ENCODE measurements at places on chromosomes 7 and 10. TPM values are rescaled to one million over a fixed set of nuclear protein-coding genes. Genes with fewer than 3 reads are reported as not detected.

The SLC13A1 gene
- not detected for total RNA-seq

The PDLIM1 gene
- total RNA-seq = 126 TPM

GRCh38 chr10:69439350-69439739, 11.9 kb upstream of the TSPAN15 start:
- DNase-seq = no peak

DNA sequence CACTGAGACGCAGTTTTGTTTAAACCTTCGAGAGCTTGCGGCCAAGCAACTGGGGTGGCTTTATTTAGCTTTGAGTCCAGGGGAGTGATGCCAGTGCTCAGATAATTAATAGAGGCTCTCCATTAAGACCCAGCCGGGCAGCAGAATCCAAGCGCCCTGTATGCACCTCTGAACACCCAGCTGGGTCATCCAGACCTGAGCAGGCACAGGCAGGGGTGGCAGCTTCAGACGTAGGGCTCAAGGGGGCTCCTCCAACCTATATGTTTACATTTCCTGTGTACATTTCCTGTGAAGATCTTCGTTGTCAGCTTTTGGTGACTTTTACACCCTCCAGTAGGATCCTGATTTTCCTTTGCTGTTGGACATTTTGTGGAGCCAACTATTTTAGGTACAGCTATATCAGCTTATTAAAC, 719.5 kb downstream of the LRMDA start:
- DNase-seq = no peak

GRCh38 chr10:94500063-94500462, 45.5 kb upstream of the HELLS start:
- no peak for DNase-seq

DNA sequence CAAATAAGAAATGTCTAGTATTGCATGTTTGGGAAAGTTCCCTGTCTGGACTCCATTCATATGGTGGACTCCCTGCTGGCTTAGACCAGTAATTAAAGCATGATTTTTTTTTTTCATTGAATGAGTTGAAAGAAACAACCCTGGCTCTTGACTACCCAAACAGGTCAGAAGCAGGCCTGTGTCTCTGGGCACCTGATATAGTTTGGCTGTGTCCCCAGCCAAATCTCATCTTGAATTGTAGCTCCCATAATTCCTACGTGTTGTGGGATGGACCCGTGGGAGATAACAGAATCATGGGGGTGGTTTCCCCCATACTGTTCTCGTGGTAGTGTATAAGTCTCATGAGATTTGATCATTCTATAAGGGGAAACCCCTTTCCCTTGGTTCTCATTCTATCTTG, 206.2 kb downstream of the TMEM178B start:
- DNase-seq = no peak

GRCh38 chr7:70005891-70006260, 407.6 kb downstream of the AUTS2 start:
- DNase-seq = no peak

GRCh38 chr7:102913826-102914225, 1.0 kb downstream of the LRRC17 start:
- no peak for DNase-seq

DNA sequence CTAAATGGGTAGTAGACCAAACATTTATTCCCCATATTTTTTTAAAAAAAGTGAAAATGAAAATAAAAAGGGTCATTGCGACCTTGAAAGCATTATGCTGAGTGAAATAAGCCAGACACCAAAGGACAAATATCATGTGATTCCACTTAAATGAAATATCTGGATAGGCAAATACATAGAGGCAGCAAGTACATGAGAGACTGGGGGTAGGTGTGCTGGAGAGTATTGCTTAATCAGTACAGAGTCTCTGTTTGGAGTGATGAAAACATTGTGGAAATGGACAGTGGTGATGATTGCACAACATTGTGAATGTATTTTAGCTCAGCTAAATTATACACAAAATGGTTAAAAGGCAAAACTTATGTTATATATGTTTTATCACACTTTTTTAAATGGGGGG, 169.4 kb downstream of the AKR1D1 start:
- DNase-seq = no peak

DNA sequence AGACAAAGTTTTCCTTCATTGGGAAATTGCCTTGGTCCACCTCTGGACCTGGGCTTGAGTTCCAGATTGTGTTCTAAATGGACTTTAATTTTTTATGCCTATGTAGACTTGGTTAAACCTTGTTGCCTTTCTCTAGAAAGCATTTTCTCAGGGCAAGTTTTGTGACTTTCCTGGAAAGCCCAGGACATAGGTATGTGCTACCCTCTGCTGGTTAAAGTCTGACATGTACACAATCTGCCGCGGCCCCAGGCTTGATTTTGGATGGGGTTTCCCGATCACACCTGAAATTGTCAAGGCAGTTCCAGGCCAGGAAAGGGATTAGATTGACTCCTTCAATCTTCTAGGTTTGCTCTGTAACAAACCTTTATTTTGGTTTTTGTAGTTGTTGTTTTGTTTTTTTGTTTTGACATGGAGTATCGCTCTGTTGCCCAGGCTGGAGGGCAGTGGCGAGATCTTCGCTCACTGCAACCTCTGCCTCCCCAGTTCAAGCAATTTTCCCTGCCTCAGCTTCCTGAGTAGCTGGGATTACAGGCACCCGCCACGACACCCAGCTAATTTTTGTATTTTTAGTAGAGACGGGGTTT, 14.1 kb upstream of the AKR1B10 start:
- DNase-seq = peak; percentile 77
